ENCODE measurements at places on chromosomes 12 and 14. TPM values are rescaled to one million over a fixed set of nuclear protein-coding genes. Genes with fewer than 3 reads are reported as not detected.

Gene SSTR1
- 2.6 TPM for total RNA-seq

Gene PZP
- total RNA-seq: 0.29 TPM

Gene CHGA
- not detected for total RNA-seq

Gene PSME2
- total RNA-seq: 93.6 TPM
